ENCODE measurements at places on chromosomes 5 and 9. TPM values are rescaled to one million over a fixed set of nuclear protein-coding genes. Genes with fewer than 3 reads are reported as not detected.
A peak's percentile ranks its signal among the peaks of the same experiment; 100 is the strongest.

DNA sequence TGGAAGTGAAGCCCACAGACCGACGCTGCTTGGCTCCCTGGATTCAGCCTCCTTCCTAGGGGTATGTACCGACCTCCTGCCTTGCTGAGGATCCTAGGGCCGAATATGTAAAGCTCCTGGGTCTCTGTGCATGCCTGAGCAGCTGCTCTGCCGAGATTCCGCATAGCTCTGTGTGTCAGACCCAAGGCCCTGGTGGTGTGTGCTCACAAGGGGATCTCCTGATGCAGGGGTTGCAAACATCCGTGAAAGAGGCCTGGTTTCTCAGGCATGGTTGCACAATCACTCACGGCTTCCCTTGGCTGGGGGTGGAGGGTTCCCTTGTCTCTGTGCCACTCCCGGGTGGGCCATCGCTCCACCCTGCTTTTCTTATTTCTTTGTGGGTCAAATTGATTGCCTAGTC is 19.9 kb upstream of the SVEP1 start:
- DNase-seq: no peak
- H3K27ac ChIP-seq: no peak overlapping the region
- no peaks in the 10 kb centered on the region for H3K36me3 ChIP-seq
- no peak overlapping the region for H3K4me3 ChIP-seq
- H3K4me1 ChIP-seq: peaks cover 4% of the 10 kb centered on the region

GRCh38 chr9:6827439-6828145 is 69.8 kb downstream of the KDM4C start:
- H3K4me3 ChIP-seq: peak overlapping the region; percentile 26
- no peaks in the 10 kb centered on the region for H3K27me3 ChIP-seq
- DNase-seq: no peak
- H3K27ac ChIP-seq: peak overlapping the region; percentile 20
- H3K36me3 ChIP-seq: peaks cover 15% of the 10 kb centered on the region
- peaks cover 15% of the 10 kb centered on the region for H3K4me1 ChIP-seq

The PCDHB4 gene
- 2.7 TPM for total RNA-seq

- H3K27me3 ChIP-seq: peaks cover 46% of the 10 kb centered on the region
- peaks cover 9% of the 10 kb centered on the region for H3K36me3 ChIP-seq
- H3K4me3 ChIP-seq: peak overlapping the region; percentile 72
- no peak for DNase-seq
- peak overlapping the region; percentile 60 for H3K27ac ChIP-seq
Observed at GRCh38 chr5:123785162-123786071, 273.4 kb downstream of the CSNK1G3 start.

DNA sequence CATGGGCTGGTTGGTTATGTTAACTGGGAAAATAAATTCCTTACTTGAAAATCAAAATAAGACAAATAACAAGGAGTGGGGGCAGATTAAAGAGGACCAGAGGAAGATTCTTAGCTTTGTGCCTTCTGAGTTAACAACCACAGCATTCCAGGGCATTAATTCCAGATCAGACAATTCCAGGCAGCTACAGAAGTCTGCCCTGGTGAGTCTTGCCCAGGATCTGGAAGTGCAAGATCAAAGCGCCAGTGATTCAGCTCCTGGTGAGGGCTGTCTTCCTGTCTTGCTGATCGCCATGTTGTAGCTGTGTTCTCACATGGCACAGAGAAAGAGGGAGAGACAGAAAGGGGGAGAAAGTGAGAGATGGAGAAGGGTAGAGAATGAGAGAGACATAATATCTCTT is 65.6 kb downstream of the ANXA2R start:
- H3K27me3 ChIP-seq: no peaks in the 10 kb centered on the region
- no peaks in the 10 kb centered on the region for H3K4me1 ChIP-seq
- DNase-seq: no peak
- no peaks in the 10 kb centered on the region for H3K36me3 ChIP-seq
- H3K27ac ChIP-seq: no peak overlapping the region

The ZCCHC7 gene
- 20.3 TPM for total RNA-seq
